8988T (cell line): ENCODE measurements at places on chromosomes 12 and 14.

DNA sequence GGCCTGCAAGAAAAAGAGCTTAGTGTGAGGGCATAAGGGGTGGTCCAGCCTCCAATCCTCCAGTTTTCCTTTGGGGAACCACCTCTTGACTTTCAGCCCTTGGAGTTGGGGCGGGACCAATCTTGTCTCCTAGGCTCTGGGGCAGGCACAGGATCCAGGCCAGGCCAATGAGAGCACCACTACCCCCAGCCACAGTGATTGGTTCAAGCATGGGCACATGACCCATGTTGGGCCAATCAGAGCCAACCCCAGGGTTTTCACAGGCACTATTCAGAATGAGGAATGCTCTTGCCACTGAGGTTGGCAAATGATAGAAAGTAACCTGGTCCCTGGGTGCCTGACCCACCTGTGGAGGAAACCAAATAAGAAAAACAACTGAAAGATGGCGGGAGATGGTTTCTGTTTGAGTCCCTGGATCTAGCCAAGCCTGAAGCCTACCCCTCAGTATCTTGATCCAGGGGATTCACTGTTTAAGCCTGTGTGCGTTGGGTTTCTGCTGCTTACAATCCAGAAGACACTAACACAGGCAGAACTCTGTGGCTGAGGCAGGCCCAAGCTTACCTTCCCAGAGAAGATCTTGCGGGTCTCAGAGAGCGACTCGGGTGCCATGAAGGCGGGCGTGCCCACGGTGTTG, 42.9 kb downstream of the P2RX4 start:
- DNase-seq = no peak

DNA sequence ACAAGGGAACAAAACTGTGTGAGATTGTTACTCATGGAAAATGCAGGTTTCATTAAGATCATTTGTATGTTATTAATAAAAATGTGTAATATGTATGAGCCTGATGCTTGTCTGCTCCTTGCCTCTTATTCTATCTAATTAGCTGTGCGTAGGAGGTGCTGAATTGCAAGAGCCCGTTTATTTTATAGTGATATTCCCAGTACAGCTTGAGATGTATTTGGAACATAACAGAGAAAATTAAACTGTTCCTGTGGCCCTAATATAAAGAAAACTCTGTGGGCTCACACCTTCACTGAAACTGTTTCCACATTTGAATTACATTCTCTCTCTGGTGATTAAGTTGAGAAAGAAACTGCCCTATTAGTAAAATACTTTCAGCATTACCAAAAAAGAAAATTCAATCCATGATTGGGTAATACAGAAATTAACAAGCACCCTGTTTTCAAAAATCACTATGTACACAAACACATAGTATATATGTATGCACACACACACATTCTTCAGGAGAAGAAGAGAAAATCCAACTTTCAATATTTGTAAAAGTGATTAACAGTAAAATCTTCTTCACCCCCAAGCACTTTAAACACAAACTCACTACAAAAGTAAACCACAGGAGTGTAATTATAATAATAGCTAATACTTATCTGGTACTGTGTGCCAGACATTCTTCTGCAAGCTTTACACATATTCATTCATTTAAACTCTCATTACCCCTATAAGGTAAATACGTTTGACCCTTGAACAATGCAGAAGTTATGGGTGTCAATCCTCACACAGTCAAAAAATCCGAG, 233.2 kb downstream of the PHLDA1 start:
- no peak for DNase-seq

- DNase-seq = no peak
These were observed 27.1 kb downstream of the BMAL2 start for GRCh38 chr12:27359578-27360340.

- no peak for DNase-seq
These were observed 21.0 kb downstream of the ANAPC5 start for GRCh38 chr12:121331248-121331647.

DNA sequence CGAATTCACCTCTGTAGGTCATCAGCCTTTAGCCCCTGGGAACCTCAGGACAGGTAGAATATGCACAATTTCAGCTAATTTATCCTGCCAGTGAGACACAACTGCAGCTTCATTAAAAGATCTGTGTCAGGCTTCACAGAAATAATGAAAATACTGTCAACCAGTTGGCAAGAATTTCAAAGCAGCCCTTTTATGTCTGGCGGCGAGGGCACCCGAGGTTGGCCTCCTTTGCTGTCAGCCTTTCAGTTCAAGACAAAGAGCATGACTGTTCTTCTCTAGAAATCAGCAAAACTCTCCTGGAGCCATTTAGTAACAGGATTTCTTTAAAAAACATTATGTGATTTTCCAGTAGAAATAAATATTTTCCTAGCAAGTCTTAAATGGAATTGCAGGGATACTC, 75.9 kb downstream of the BBS10 start:
- no peak for DNase-seq

DNA sequence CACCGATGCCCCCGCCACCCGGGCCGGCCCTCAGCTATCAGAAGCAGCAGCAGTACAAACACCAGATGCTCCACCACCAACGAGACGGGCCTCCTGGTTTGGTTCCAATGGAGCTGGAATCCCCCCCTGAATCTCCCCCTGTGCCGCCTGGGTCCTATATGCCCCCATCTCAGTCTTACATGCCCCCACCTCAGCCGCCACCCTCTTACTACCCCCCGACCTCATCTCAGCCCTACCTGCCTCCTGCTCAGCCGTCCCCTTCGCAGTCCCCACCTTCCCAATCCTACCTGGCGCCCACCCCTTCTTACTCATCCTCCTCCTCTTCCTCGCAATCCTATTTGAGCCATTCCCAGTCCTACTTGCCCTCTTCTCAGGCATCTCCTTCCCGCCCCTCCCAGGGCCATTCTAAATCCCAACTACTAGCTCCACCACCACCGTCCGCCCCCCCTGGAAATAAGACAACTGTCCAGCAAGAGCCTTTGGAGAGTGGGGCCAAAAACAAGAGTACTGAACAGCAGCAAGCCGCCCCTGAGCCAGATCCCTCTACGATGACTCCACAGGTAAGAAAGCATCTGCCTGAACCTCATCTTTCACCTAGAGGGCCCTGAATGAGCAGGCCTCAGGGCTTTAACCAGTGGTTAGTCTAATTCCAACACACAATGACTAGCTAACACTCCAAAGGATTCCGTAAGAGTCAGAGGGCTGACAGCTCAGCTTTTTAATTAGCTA, 851 bp downstream of the YLPM1 start:
- DNase-seq = no peak

- DNase-seq = no peak
These were observed 146.8 kb downstream of the TMTC2 start for GRCh38 chr12:82833481-82833880.

- DNase-seq = no peak
These were observed 129.5 kb downstream of the EXOC5 start for GRCh38 chr14:57139173-57139572.

DNA sequence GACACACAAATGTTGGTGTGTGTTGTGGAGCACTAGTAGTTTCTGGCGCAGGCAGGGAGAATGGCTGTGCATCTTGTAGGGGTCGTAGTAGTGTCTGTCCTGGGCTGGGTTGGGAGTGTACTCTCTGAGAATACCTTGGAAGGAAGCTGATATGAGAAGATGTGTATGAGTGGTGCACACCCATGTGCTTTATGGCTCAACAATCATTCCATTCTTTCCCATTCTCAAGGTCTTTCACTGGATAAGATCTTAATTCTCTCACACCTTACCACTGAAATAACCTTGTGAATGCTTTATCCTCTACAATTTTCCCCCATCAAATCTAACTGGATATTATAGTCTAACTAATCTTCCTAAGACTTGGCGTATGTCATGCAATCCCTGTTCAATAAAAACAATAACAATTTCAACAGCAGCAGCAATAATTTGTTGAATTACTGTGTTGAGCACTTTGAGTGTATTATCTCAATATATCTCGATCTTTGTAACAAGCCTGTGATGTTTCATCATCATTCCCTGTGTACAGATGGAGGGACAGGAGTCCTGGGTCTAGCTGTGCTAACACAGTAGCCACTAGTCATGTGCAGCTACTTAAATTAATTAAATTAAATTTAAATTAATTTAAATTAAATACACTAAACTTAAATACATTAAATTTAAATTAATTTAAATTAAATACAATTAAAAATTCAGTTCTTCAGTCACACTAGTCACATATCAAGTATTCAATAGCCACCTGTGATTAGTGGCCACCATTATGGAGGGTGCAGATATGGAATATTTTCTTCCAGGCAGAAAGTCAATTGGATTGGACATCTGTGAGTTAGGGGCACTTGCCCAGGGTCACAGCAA, 3.6 kb upstream of the SLC48A1 start:
- no peak for DNase-seq

DNA sequence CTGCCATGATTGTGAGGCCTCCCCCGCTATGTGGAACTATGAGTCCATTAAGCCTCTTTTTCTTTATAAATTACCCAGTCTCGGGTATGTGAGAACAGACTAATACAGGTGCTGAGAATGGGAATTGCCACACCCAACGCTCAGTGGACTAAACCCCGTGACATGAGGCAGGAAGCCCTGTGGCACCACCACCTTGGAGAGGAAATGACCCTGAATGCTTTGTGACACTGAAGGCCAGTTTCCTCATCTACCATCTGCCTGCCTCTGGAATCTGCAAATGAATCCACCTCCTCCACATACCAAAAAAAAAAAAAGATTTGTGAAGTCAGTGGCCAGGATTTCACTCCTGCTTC, 41.6 kb downstream of the NT5DC3 start:
- no peak for DNase-seq

DNA sequence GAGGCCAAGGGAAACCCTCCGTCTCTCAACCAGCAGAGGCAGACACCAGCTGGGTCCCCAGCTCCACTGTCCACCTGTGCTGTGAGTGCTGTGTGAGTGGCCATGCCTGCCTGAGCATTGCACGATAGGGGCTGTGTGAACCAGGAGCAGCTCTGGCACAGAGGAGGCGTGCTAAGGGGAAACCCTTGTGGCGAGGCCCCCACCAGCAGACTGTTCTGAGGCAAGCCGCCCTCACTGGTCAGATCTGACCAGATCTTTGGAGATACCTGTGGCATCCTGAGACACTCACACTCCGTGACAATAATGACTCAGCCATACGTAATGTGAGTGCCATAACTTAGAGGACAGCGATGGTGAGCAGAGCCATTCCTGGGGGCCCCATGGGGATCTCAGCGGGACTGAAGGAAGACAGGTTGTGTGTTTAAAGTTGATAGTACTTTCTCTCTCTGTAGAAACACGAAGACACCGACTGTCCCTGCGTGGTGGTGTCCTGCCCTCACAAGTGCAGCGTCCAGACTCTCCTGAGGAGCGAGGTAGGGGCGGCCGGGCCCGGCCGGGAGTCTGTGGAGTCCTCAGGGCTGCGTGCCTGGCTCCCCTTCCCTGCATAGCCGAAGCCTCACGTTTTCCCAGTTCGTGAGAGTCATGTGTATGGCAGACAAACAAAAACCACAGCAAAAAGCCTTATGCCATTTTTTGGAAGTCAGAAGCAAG, 36.6 kb upstream of the AMN start:
- DNase-seq = no peak

DNA sequence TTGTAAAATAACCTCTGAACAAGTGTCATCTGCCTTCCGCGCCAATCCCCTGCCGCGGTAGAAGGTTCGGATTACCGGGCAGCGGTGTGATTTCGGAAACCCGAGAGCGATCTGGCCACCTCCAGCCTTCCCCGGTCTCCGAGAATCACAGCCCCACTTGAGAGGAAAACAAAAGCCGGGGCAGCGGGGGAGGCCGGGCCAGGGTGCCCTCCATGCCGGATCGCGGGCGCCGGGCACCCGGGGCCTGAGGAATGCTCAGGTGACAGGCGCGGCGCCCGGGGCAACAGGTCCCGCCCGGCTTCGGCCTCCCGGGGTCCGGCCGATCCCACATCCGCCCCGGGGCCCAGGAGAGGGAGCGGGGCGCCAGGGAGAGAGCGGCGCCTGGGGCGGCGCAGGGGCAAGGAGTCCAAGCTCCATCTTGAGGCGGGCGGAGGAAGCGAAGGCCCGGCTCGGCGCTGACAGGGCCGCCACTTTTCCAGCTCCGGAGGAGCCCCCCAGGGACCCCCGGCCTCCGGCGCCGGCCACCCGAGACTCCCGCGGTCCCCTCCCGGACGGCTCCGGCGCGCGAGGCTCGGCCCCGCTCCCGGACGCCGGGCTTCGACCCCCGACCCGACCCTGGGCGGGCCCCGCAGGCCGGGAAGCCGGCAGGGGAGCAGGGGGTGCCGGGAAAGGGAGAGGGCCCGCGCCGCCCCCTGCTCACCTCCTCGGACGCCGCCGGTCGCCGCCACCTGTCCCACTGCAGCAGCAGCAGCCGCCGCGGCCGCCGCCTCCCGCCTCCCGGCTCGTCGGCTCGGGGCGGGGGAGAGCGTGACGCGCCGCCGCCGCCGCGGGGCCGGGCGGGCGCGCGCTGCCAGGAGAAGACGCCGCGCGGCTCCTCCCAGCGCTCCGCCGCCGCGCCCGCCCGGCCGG, at the start of gene CLIP1:
CLIP1 (minus strand) TSS at position 849 of the 909 bp plus-strand sequence. CDS start 42,217 bp downstream, outside the sequence.
- DNase-seq = peak; percentile 52
